ENCODE measurements at places on chromosomes 11 and 22.

GRCh38 chr11:15668718-15669117, 554.0 kb downstream of the INSC start:
- no peak for DNase-seq

GRCh38 chr11:3667149-3668035, 3.8 kb downstream of the CHRNA10 start:
- no peak for DNase-seq

- DNase-seq = peak; percentile 24
Measured at GRCh38 chr11:116580799-116581198, 192.0 kb downstream of the BUD13 start.

GRCh38 chr11:119427279-119427678, 4.3 kb upstream of the THY1 start:
- DNase-seq = no peak

DNA sequence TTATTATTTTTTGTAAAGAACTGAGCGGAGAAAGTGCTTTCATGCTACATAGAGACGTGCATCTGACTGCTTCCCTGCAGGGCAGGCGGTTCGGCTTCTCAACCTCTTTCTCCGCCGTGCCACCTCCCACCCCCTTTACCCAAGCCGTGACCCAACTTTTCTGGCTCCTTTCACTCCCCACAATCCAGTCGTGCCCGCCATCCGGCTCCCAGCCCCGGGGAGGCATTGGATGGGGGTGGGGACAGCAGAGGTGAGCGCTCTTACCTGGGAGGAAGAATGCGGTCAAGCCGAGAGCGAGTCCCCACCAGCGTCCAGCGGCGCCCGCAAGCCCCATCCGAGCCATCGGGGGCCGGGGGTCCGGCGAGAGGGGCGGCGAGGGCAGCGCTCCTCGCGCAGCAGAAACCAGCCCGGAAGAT, 781 bp downstream of the NECTIN1 start:
- DNase-seq = peak; percentile 33

GRCh38 chr22:41367039-41367679, 14.6 kb upstream of the TEF start:
- peak; percentile 98 for DNase-seq

DNA sequence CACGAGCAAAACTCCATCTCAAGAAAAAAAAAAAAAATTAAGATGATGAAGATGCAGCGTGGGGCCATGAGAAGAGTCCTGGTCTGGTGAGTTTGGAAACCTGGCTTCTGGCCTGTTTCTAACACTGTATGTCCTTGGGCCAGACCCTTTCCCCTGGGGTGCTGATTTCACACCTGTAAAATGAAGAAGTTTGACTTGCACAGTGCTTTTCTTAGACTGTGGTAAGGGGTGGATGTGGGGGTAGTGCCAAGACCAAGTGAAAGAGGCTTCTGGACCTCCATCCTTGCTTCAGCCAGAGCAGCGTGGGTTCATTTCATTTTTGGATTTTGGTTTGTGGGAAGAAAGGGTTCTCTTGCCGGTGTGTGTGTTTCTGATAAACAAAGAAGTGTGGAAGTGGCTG, 42.1 kb downstream of the PTPRJ start:
- DNase-seq = no peak

All from cerebellum (tissue), 4 donors.